ENCODE measurements at places on chromosomes 3 and 15. TPM values are rescaled to one million over a fixed set of nuclear protein-coding genes. Genes with fewer than 3 reads are reported as not detected.

The PTX3 gene
- 464 TPM for total RNA-seq

DNA sequence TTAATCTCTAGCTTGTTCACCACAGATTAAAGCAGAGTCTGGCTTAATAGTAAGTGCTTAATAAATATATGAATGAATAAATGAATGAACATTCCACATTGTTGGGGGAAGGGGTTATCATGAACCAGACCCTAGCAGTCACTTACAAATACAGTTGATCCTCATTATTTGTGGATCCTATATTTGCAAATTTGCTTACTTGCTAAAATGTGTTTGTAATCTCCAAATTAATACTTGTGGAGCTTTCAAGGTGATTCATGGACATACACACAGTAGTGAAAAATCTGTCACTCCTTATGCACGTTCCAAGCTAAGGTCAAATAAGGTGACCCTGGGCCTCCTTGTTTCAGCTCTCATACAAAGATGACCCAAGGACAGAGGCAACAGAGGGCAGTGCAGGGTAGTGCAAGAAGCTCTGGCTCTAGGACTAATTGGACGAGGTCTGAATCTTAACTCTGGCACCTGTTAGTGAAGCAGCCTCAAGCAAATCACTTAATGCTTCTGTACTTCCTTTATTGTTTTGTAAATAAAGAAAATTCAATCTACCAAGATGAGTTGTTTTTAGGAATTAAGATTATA lies 112.8 kb upstream of the C2CD4B start:
- H3K27me3 ChIP-seq, result no peaks in the 10 kb centered on the region
- no peaks in the 10 kb centered on the region for H3K36me3 ChIP-seq
- no peak overlapping the region for H3K4me3 ChIP-seq

DNA sequence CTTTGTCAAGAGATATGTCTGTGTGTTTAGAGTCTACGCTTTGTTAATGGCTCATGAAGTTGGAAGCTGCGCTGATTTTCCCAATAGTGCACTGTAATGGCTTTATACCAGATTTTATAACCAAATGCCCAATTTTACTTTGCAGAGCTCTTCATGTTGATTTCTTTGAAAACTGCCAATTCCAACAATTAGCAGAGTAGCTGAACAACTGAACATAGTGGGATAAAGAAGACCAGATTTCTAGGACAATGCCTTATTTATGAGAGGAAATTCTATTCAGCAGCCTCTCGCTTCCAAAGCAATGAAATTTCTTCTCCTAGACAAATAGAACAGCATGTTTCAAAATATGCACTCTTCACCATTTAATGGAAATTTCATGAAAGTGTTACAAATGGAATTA lies 66.9 kb upstream of the PROK2 start:
- H3K27ac ChIP-seq, result no peak overlapping the region
- no peak for DNase-seq
- H3K4me3 ChIP-seq, result no peak overlapping the region
- no peaks in the 10 kb centered on the region for H3K36me3 ChIP-seq

The ATP13A5 gene
- total RNA-seq, result not detected

GRCh38 chr3:196625331-196625730 lies 14.2 kb upstream of the NRROS start:
- H3K27ac ChIP-seq, result no peak overlapping the region
- H3K36me3 ChIP-seq, result no peaks in the 10 kb centered on the region
- no peak overlapping the region for H3K4me3 ChIP-seq
- DNase-seq, result no peak

GRCh38 chr3:150736903-150737832 lies 25.8 kb downstream of the SIAH2 start:
- no peak overlapping the region for H3K27ac ChIP-seq
- peaks cover 2% of the 10 kb centered on the region for H3K36me3 ChIP-seq
- no peak overlapping the region for H3K4me3 ChIP-seq
- H3K4me1 ChIP-seq, result peaks cover 2% of the 10 kb centered on the region
- no peaks in the 10 kb centered on the region for H3K27me3 ChIP-seq
